ENCODE measurements at places on chromosomes 5 and 9.
A peak's percentile ranks its signal among the peaks of the same experiment; 100 is the strongest.

DNA sequence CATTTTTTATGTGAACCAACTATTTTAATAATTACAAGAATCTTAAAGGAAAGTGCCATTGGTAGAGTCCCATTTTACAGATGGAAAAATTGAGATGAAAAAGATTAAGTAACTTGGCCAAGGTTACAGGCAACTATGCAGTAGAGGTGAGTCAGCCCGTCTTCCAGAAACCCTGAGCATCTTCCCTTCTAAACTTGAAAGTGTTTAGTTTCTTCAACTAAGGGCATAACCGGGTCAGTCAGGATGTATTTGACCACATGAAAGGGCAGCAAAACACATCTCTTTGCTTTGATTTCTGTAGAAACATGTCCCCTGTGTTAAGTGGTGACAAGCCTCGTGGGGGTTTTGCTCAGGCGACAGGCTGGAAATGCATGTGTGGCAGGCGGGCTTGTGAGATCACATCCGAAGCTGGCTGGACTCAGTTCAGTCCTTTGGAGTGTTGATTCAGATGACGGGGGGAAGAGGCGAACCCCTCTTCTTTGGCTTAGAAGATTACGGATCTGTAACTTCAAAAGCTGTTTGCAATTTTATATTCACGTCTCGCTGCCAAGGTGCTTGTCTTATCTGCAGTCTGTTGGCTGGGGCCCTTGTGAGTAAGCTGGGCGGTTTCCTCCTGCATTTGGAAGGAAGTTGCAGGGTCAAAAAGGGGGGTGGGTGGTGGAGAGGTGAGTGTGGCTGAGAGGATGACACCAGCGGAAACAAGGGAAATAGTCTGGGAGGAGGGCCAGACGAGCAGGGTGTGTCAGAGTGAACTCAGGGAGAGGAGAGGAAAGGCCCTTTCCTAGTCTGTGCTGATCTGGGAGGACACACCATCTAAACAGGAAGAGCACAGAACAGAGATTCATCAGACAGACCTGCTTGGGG is 78.9 kb upstream of the RPS23 start:
- DNase-seq: peak; percentile 65

- peak; percentile 35 for DNase-seq
Measured at GRCh38 chr5:113047733-113048652, 71.4 kb downstream of the DCP2 start.

- no peak for DNase-seq
Measured at GRCh38 chr9:120872791-120873502, 4.0 kb downstream of the PHF19 start.

DNA sequence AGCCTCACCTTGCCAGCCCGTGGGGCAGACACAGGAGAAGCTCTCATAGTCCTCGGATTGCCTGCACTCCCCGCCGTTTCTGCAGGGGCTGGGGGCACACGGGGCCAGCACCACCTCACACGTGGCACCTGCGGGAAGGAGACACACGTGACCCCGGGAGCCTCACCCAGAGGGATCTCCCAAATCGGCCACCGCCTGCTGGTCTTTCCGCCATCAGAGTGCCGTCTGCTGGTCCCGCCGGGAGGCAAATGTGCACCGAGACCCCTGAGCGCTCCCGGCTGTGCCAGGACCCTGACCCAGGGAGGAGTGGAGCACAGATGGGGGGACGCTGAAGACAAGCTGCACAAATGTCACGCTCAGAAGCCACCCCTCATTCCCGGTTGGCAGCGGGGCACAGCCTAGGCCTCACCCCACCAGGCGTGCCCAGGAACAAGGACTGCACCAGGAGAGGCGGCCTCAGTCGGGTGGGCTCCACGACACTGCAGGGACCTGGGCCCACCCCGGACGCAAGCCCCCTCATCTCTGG is 28.4 kb upstream of the SEC16A start:
- no peak for DNase-seq

DNA sequence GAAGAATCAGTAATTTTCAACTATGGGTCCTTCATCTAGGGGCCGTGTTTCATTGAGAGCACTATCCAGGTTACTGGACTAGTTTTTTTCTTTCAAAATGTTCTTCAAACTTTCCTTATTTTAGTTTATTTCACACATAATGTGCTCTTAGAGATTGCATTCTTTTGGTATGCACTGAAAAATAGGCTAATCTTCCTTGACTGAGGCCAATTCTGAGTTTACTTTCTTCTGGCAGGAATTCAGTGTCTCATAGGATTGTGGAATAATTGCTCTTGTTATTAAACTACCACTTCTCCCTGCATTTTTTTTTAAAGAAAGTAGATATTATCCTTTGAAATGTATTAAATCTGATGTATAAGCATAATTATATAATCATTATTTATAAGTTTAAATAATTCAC is 624.5 kb downstream of the RAB3C start:
- DNase-seq: no peak

GRCh38 chr5:73311291-73312110 is 137.1 kb downstream of the FOXD1 start:
- no peak for DNase-seq

DNA sequence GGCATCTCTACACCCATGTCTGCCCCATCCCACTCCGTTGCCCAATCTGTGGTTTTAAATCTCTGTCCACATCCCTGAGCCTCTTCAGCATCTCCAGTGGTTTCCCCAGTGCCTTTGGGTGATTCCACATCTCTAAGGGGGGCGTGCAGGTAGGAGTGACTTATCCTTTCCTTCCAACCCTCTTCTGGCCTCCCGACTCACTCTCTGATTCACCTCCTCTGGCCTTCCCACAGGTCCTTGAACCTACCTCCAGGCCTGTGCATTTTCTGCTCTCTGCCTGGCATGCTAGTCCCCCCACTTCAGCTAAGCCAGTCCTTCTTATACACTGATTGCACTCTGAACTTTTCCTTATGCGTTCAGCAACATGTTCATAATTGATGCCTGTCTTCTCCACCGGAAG is 99.0 kb downstream of the RALGPS1 start:
- DNase-seq: no peak

DNA sequence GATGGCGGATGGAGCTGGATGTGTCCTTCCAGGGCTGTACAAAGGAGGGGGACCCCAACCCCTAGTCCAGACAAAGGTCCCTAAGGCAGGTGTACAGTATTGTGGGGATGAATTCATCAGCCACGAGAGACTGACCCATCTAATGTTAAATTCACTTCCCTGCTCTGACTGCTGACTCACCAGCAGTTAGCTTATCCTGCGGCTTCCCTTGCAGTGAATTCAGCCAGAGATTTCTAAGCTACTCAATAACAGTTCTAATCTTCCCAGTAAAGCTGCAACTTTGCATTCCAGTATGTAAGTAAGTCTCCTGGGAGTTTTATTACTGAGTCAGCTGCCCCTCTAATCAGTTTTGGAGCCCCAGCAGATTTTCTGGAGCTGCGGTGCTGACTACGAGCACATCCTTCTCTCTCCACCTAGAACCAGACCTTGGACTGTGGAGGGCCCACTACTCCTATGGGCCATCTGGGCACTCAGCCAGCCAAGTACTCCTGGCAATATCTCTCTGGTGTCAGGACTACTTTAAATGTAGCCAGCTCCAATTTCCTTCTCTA is 16.1 kb downstream of the B4GALT1 start:
- DNase-seq: peak; percentile 69

DNA sequence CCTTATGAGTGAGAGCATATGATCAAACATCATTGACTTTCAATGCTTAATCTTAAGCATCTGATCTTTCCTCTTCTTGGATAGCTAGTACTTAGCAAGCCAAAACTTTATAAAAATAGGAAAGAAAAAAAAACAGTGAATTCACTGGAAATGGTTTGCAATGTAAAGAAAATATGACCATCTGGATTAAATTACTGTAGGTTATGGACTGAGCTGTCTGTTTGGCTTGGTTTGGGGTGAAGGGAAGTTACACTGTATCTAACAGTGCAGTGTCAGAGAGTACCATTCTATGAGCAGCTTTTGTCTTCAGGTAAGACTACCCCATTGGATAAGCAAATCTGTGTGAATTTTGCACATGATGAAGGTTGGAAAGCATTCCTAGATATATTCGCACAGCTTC is 151.4 kb downstream of the TLE1 start:
- DNase-seq: no peak

DNA sequence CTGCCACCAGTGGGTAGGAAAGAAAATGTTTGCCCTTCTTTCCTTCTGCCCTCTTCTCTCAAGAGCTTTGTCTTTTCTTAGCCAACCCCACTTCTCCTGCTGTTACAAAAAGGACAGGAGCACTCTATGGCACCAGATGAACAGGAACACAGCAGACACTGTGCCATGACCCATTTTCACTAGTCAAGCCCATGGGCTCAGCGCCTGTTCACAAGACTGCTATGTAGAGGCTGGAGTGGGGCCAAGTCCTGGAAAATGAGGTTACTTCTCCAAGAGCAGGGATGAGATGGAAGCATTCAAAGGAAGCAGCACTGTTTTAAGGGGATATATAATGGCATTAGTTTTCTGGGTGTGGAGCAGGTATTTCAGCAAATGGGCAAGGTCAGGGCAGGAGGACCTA is 46.8 kb upstream of the GRAMD2B start:
- no peak for DNase-seq

DNA sequence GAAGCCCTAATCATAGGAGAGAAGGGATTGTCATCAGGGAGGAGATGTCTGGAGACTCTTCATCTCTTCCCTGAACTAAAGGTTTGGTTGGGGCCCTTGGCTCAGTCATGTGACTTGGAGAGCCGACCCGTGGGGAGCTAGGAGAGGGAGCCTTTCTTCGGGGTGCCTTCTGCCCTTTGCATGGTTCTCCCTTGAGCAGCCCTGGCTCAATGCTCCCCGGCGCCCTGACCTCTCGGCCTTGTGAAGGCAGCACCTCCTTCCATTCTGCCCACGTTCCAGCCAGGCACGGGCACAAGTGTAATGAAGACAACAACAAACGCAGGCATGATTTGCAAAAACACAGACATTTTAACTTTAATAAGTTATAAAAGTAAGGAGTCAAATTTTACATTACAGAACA is 50.4 kb downstream of the ZNF354C start:
- no peak for DNase-seq

DNA sequence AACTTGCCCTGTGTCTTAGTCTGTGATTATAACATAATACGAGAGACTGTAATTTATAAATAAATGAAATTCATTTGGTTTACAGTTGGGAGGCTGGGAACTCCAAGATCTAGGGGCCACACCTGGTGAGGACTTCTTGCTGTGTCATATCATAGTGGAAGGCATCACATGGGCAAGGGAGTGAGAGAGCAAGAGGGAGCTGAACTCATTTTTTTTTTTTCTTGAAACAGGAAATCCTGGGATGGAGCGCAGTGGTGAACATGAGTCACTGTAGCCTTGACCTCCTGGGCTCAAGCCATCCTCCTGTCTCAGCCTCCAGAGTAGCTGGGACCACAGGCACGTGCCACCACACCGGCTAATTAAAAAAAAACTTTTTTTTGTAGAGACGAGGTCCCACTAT is 7.2 kb downstream of the MLANA start:
- no peak for DNase-seq

GRCh38 chr5:87120518-87121303 is 147.0 kb upstream of the RASA1 start:
- peak; percentile 28 for DNase-seq

DNA sequence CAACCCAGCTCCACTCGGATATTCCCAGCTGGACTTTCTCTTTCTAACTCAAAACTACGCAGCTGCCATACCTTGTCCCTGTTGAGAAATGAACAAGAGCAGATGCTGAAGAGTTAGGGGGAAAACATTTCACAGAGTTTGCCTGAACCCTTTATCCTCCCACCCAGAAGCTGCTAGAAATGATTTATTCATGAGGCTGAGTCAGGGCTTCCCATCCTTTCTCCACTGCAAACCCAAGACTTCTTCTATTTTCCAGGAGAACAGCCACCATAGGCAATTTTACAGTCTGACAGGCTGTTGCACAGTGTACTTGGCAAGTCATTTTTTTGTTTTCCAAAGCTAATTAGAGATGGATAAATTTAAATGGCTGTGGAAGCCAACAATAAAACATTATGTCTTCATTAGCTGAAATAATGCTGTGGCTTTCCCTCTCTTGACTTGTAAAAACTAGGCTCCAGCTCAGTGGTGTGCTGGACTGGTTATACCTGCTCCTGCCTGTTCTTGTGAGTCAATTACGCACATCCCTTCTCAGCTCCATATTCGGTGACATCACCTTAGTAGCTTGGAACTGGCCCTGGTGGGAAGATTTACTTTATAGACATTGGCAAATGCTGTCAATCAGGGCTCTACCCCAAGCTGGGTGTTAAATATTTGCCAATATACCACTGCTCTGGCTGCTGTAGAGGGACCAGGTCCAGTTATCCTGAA is 71.9 kb downstream of the KIF4B start:
- DNase-seq: no peak

- no peak for DNase-seq
Measured at GRCh38 chr5:169281625-169282024, 19.3 kb downstream of the SLIT3 start.

DNA sequence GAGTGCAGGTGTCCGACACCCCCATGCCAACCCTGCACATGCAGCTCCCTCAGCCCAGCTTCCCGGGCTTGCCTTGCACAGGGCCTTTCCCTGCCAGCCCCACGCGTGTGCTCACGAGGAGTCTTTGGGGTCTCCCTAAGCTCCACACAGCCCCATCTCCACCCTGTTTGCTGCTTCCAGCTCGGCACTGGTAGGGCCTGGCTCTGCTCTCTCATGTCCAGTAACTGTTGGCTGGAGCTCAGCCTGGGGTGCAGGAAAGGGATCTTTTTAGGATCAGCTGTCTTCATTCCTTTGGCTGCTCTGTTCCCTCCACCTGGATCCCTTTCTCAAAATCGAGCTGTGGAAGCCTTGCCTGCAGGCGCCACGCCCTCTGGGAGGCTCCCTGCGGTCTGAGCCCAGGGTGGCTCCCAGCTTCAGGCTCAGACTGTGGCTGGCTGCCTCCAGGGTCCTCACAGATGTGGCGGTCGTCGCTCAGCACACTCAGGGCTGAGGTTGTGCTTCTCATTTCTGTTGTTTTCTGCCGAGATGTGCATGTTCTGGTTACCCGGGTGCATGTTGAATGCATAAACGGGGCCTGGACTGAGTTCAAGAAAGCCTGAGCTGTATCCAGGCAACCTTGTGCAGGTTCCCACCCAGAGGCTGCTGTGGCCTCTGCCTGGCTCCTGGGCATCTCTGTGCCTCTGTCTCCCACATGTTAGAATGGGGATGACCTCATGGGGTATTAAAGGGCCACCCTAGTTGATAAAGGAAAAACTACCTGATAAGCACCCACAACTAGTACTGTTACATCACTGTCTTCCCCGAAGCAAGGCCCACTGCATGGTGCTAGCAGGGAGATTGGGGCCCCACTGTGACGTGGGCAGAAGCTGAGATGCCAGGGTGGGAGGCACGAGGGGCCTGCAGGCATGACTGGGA is 4.3 kb downstream of the CACNA1B start:
- no peak for DNase-seq

- peak; percentile 88 for DNase-seq
Measured at GRCh38 chr5:90161414-90161813, 248.1 kb downstream of the CETN3 start.

DNA sequence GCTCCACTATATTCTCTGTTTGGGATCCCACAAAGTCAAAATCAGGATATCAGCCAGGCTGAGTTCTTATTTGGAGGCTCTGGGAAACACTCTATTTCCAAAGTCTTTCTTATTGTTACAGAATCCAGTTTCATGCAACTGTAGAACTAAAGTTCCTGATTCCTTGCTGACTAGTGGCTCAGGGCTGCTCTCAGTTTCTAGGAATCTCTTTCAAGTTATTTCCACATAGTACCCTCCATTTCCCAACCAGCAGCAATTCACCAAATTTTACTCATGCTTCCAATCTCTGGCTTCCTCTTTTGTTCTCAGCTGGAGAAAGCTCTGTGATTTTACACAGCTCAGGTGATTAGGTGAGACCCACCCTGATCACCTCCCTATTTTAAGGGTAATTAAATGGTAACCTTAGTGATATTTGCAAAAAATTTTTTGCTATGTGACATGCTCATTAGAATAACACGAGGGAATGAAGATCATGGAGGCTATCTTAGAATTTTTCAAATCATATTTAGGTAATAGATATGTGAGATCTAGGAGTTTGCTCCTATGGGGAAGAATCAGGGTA is 794.9 kb upstream of the ARRDC3 start:
- DNase-seq: peak; percentile 39
